ENCODE measurements at places on chromosomes 11 and 22.

DNA sequence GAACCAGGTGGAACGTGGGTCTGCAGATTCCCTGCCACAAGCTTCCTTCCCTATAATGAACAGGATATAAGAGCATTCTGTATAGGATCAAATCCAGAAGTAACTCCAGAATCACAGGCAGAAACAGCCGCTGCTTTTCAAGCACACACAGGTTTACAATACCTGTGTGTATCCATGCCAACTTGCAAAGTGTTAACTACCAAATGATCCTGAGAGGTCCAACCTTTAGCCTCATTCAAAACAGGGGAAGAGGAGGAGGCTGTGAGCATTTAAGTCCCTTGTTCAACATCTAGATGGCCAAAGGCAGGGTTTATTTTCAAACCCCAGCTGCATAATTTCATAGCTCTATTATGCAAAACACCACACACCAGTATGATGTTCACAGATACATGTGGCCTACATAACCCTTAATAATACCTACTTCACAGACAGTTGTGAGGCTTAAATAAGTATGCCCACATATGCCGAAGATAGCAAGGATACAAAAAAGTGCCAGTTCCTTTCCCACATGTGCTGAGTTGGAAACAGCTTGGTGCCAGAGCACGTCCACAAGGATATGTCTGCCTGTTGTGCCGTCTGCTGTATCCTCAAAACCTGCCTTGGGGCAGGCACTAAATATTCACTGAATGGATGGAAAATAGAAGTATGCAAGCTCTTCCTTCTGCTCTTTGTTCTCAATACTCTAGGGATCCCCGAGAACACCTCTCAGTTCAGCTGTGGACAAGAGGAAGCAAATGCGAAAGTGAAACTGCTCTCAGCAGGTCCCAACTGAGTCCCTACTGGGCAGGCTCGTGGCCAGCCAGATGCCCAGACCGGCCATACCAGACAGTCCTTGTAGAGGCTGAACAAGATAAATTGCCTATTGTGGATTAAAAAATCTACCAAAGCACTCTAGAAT lies 66.8 kb downstream of the LARGE1 start:
- no peak for DNase-seq

DNA sequence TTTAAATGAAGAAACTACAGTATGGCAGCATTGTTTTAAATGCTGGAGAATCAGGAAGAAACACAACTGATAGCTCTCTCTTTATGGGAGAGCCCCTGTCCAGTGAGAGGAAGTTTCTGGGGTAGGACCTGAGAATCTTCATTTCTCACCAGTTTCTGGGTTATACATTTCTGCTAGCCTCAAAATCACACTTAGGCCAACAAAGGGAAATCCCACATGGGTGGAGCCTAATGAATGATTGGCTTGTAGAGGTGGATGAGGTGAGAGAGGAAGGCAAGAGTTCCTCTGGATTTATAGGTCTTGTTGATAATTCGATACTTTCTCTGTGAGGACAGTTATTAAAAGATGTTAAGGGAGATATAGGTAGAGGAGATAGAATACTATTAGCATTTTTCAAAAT lies 1397.3 kb upstream of the TENM4 start:
- no peak for DNase-seq

GRCh38 chr22:50047346-50047745 lies 10.8 kb downstream of the TTLL8 start:
- DNase-seq, result no peak

- DNase-seq, result no peak
Observed at GRCh38 chr22:27998511-27999410, 79.7 kb upstream of the PITPNB start.

DNA sequence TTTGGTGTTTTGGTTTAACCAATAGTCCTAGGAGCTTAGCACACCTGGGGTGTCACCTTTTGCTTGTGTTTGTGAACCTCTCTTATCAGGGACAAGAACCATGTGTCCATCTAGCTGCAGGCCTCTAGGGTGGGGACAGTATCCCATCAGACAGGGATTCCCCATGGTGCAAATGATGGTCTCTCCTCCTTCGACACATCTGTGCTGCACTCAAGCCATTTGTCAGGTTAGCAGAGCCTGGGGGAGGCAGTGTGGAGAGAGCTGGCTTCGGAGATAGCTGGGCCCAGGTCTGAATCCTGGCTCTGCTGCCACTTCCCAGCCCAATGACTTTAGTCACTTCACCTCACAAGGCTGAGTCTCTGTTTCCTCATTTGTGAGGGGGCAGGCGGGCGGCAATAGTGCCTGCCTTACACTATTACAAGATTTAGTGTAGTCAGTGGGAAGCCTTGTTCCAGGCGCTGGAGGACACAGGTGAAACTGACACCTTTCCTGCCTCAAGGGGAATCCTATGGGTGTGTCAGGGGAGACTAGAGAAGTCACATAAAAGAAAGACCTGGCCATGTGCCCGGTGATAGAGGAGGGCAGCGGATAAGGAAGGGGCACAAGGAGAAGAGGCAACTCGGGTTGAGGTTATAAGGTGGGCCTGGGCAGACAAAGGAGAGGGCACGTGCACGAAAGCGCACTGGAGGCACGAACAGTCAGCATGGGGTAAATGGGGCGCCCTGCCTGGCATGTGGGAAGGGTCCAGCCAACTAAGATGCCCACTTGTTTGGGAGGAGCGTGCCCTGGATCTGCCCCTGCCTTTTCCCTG lies 12.6 kb downstream of the KLHL35 start:
- no peak for DNase-seq

- DNase-seq, result no peak
Observed at GRCh38 chr11:62153087-62153395, 29.2 kb downstream of the INCENP start.

DNA sequence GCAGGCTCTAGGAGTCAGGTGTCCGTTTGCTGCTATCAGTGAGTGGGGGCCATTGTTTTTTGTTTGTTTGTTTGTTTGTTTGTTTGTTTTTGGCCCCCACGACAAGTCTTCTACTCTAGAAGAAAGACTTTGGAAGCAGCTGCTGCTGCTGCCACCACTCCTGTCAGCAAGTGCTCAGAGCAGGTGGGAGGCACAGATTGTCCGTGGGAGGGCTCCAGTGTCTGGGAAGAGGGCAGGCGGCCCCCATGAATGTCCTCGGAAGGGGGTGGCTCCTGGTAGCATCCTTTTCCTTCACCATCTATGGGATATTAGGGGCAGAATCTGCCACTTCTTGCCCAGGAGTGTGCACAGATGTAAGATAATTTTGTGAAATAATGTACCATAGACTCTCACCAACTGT lies 37.8 kb upstream of the YWHAH start:
- no peak for DNase-seq

GRCh38 chr22:45543243-45543642 lies 40.6 kb downstream of the FBLN1 start:
- no peak for DNase-seq

- peak; percentile 5 for DNase-seq
Observed at GRCh38 chr11:26227301-26227746, 104.6 kb upstream of the ANO3 start.

GRCh38 chr11:18721561-18722292 lies 4.3 kb downstream of the IGSF22 start:
- peak; percentile 52 for DNase-seq

GRCh38 chr22:38681582-38682335 lies at the start of gene TOMM22:
TSS of gene TOMM22 (plus strand) at chr22:38681957. CDS start at chr22:38681979, 22 bp downstream.
- peak; percentile 84 for DNase-seq

- no peak for DNase-seq
Observed at GRCh38 chr22:49406879-49407587, 420.6 kb downstream of the BRD1 start.

GRCh38 chr11:13955971-13956421 lies 6.5 kb upstream of the SPON1 start:
- no peak for DNase-seq

- no peak for DNase-seq
Observed at GRCh38 chr11:119796363-119797060, 67.5 kb upstream of the NECTIN1 start.

- DNase-seq, result no peak
Observed at GRCh38 chr11:14539982-14540421, 19.8 kb upstream of the PSMA1 start.

- no peak for DNase-seq
Observed at GRCh38 chr11:84594602-84595001, 1032.5 kb downstream of the DLG2 start.

DNA sequence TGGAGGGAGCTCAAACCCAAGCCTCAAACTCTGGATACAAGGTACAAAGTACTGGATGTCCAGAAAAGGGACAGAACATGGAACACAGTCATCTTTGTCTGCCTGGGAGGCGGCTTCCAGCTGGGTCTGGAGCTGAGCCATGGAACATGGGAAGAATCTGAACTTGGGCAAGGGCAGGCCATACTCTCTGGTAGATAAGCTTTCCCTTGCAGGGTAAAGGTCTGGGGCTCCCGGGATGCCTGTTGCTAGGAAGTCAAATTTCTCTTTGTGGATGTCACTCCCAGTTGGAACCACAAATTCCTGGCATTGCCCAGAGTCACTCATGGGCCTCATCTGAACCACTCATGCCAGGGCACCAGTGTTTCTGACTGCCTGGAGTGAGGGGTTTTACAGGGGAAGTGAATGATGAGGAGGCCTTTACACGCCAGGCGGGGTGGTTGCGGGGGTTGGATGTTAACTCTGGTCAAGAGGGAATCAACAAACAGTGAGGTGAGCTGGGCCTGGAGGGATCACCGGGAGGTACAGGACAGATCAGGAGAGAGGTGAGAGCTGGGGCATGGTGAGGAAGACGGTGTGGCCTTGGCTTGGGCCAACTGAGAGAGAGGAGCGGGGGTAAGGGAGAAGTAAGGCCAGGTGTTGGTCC lies 5.7 kb downstream of the FTH1 start:
- peak; percentile 82 for DNase-seq

DNA sequence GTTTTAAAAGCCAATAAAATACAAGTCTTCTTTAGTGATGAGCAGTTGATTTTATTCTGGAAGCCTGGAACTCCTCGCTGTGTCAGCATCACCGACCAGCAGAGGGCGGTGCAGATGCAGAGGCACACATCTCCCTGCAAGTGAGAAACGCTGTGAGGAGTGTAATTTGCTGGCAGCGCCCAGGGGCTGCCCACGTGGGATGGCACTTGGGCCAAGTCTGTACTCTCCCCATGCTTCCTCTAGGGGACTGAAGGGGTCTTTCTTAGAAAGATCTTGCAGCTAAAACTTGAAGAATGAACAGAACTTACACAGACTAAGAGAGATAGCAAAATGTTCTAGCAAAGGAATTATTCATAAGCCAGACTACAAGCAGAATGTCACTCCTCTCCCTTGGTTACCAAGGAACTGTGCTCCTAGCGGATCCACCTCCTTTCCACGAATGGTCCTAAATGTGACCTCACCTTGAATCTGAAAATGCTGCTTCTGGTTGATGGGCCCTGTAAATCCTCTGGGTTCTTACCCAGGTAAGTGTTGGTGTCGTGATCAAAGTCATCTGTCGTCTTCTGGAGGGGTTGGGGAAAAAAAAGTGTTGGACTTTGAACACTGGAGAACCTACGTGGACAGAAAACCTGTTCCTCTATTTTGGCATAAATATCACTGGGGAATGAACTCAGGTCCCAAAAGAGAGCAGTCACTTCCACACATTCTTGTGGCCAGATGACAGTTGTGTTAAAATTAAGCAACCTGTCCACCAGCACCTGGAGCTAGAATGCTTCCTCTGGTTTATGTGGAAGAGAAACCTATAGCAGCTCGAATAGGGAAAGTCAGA lies 31.8 kb downstream of the CNTF start:
- DNase-seq, result peak; percentile 18

GRCh38 chr22:45426387-45426786 lies 12.9 kb downstream of the RIBC2 start:
- no peak for DNase-seq

DNA sequence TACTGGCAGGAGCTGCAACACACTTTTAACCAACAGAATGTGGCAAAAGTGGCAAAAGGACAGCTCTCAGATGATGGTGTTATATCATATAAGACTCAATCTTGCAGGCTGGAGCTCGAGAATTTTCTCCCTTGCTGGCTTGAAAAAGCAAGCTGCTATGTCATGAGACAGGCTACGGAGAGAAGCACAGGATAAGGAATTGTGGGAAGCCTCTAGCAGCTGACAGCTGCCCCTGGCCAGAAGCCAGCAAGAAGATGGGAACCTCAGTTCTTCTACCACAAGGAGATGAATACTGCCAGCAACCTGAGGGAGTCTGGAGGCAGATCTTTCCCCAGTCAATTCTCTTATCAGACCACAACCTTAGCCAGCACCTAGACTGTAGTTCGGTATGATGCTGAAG lies 24.6 kb downstream of the FXYD6 start:
- no peak for DNase-seq

GRCh38 chr11:6559369-6559768 lies 44.0 kb downstream of the RRP8 start:
- no peak for DNase-seq

DNA sequence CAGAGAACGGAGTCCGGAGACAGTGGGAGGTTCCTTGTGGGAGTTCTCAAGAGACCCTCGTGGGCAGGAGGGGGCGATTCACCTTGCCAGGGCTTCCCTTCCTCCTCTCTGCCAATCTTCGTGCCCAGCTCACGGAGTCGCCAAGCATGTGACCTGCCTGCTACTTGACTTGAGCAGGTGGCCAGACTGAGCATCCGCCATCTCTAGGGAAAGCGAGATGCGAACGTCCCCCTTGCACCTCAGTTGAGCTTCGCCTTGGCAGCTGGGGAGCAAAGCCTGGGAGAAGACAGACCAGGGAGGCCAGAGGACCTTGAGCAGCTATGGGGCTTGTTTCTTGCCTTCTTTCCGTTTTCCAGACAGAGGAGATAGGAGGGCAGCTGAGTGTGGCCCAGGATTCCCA lies 123.2 kb downstream of the GRIK4 start:
- DNase-seq, result no peak

- no peak for DNase-seq
Observed at GRCh38 chr11:117185736-117186430, 7.3 kb downstream of the SIDT2 start.

DNA sequence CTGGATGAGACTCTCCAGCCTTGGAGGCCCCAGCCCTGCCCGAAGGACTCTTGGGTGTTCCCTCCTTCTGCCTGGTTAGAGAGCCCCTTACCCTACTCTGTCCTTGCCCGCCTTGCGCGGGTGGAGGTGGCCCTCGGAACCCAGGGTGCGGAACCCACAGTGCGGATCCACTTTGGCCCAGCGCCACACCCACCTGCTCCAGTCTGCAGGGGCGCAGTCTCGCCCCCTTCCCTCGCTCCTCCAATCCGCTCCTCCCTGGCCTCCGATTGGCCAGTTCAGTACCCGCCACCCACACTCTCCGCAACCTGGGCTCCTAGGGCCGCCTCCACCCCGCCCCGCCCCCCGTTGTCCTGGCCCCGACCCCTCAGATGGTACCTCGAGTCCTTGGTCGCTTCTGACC lies 2.4 kb downstream of the CAPN1 start:
- no peak for DNase-seq

DNA sequence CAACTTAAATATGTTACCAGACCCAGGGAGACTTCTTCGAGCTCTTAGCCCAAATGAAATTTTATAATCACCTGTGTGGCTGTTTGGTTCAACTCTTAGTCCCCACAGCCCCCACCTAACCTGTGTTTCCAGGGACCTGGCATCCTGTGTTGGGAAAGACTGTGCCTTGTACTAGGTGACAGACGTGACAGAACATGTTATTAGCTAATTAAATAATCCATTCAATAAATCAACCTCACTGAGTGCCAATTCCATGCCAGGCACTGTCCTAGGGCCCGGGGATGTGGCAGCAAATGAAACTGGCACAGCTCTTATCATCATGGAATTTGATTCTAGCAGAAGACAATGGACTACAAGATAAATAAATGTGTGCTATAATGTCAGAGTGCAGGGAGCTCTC lies 431.9 kb downstream of the MIAT start:
- no peak for DNase-seq
